Progenitor cell of endocrine pancreas (in vitro differentiated cells): ENCODE measurements at places on chromosomes 7 and 10.
A peak's percentile ranks its signal among the peaks of the same experiment; 100 is the strongest.

DNA sequence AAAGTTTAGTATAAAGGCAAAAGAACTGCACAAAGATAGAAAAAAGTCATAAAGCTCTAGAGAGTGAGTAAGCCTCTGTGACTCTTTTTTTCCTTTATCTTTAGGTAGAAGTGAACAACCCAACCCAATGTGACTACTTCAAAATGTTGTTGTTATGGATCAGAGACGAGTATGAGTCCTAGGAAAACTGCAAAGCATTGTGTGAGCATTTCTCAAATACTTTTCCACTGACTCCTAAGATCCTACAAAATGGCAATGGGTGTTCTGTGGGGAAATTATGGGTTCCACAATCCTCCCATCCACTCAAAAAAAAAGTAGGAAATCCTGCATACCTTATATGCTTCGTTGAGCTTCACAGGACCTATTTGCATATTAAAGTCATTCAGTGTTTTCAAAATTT, 177.1 kb downstream of the DGKI start:
- no peak overlapping the region for H3K27ac ChIP-seq
- DNase-seq: no peak
- no peaks in the 10 kb centered on the region for H3K4me1 ChIP-seq
- H3K27me3 ChIP-seq: peaks cover 53% of the 10 kb centered on the region

GRCh38 chr7:105017657-105018365, 3.8 kb downstream of the KMT2E start:
- no peak for DNase-seq
- H3K4me3 ChIP-seq: peak overlapping the region; percentile 100
- H3K4me1 ChIP-seq: peaks cover 29% of the 10 kb centered on the region
- peaks cover 2% of the 10 kb centered on the region for H3K36me3 ChIP-seq

- H3K4me3 ChIP-seq: no peak overlapping the region
- no peak for DNase-seq
- no peak overlapping the region for H3K27ac ChIP-seq
- H3K4me1 ChIP-seq: peaks cover 14% of the 10 kb centered on the region
- H3K36me3 ChIP-seq: peaks cover 5% of the 10 kb centered on the region
- peaks cover 2% of the 10 kb centered on the region for H3K27me3 ChIP-seq
Measured at GRCh38 chr10:132746801-132747625, 38.9 kb downstream of the NKX6-2 start.

- no peak for DNase-seq
- H3K4me1 ChIP-seq: peaks cover 6% of the 10 kb centered on the region
- no peak overlapping the region for H3K27ac ChIP-seq
- H3K27me3 ChIP-seq: peaks cover 9% of the 10 kb centered on the region
Measured at GRCh38 chr7:150788474-150789269, 11.5 kb downstream of the TMEM176B start.

- no peak overlapping the region for H3K27ac ChIP-seq
- H3K4me3 ChIP-seq: no peak overlapping the region
- H3K4me1 ChIP-seq: peaks cover 43% of the 10 kb centered on the region
- no peaks in the 10 kb centered on the region for H3K27me3 ChIP-seq
Measured at GRCh38 chr10:74932648-74933047, 106.2 kb downstream of the KAT6B start.

DNA sequence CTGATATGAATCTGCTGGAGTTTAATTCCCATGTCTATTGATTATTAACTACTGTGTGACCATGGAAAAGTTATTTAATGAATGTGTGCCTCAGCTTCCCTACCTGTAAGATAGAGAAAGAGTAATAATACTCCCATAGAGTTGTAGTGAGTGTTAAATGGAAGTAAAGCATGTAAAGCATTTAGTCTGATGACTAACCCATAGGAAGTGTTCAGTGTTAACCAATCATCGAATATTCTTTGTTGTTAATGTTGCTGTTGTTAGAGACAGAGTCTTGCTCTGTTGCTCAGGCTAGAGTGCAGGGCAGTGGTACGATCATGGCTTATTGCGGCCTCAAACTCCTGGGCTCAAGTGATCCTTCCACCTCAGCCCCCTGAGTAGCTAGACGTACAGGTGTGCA, 36.2 kb upstream of the CCDC6 start:
- H3K4me1 ChIP-seq: peaks cover 17% of the 10 kb centered on the region
- no peak overlapping the region for H3K4me3 ChIP-seq
- no peaks in the 10 kb centered on the region for H3K36me3 ChIP-seq
- no peak for DNase-seq

DNA sequence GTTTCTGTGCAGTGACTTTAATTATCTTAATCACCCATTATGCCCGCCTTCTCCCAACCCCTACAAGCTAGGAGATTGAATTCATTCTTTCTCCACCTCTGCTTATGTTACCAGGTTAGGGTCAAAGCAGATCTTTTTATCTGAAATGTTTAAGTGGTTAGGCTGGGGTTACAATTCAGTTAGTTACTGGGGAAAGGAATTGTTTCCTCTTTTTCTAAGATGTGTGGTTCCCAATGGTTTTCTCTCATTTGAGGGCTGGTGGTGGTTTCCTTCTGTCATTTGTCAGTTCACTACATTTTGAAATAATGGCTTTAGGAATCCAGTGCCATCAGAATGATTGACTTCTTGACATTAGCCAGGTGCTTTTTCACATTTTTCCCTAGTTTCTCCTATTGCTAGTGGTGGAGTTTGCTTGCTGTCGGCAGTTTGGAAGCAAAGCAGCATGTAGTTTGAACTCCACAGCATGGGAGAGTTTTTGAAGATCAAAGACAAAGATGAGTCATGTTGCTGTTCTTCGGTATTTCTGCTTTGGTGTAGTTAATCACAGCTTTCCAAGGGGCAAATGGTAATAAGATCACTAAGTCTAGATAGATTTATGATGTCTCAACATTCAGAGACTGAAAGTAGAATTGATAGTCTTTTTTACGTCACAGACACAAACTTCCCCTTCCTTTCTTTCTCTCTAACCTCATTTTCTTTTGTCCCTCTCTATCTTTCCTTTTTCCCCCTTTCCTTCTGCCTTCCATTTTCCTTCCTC, 168.2 kb downstream of the SND1 start:
- H3K36me3 ChIP-seq: no peaks in the 10 kb centered on the region
- no peak for DNase-seq
- H3K4me3 ChIP-seq: no peak overlapping the region
- H3K4me1 ChIP-seq: peaks cover 43% of the 10 kb centered on the region

GRCh38 chr10:4939224-4940072, 23.8 kb upstream of the AKR1C1 start:
- H3K4me1 ChIP-seq: peaks cover 20% of the 10 kb centered on the region
- peak overlapping the region; percentile 74 for H3K27ac ChIP-seq
- H3K4me3 ChIP-seq: no peak overlapping the region
- DNase-seq: no peak
- H3K27me3 ChIP-seq: no peaks in the 10 kb centered on the region

- no peaks in the 10 kb centered on the region for H3K36me3 ChIP-seq
- no peaks in the 10 kb centered on the region for H3K27me3 ChIP-seq
- H3K4me1 ChIP-seq: no peaks in the 10 kb centered on the region
- H3K27ac ChIP-seq: no peak overlapping the region
Measured at GRCh38 chr7:15219758-15220157, 317.2 kb upstream of the DGKB start.

GRCh38 chr7:102821994-102822747, 73.4 kb downstream of the FAM185A start:
- H3K27me3 ChIP-seq: no peaks in the 10 kb centered on the region
- peaks cover 10% of the 10 kb centered on the region for H3K4me1 ChIP-seq
- H3K36me3 ChIP-seq: peaks cover 13% of the 10 kb centered on the region
- H3K4me3 ChIP-seq: no peak overlapping the region

- H3K27me3 ChIP-seq: peaks cover 11% of the 10 kb centered on the region
- DNase-seq: no peak
- peaks cover 5% of the 10 kb centered on the region for H3K36me3 ChIP-seq
- no peak overlapping the region for H3K4me3 ChIP-seq
Measured at GRCh38 chr7:156475179-156475578, 165.4 kb upstream of the RNF32 start.

DNA sequence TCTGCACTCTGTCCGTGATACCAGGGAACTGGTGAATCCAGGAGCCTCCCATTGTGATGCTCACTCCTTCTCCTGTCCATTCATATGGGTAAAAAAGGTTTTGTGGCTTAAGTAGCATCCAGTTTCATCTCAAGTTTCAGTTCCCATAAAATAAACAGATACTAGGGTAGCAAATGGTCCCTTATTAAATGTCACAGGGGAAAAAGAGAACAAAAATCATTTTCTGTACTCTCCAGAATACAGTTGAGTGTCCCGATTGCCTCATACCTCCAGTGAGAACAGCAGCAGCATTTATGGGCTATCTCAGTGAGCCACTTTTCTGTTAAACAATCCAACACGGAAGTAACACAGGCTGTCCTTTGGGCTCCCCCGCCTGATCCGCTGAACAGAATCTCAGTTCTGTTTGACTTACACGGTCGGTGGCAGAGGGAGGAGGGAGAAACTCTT, 179.6 kb downstream of the CELF2 start:
- no peak overlapping the region for H3K27ac ChIP-seq
- H3K27me3 ChIP-seq: peaks cover 19% of the 10 kb centered on the region
- H3K36me3 ChIP-seq: no peaks in the 10 kb centered on the region
- no peak for DNase-seq
- no peak overlapping the region for H3K4me3 ChIP-seq
- peaks cover 6% of the 10 kb centered on the region for H3K4me1 ChIP-seq

- H3K27me3 ChIP-seq: peaks cover 22% of the 10 kb centered on the region
- H3K36me3 ChIP-seq: peaks cover 6% of the 10 kb centered on the region
- H3K4me1 ChIP-seq: peaks cover 22% of the 10 kb centered on the region
- DNase-seq: peak; percentile 45
Measured at GRCh38 chr10:13528875-13529713, at the start of gene BEND7. Gene BEND7 (minus strand): TSS chr10:13529014. CDS start chr10:13528533, 481 bp downstream.

GRCh38 chr10:86798611-86799010, 42.2 kb downstream of the BMPR1A start:
- peaks cover 17% of the 10 kb centered on the region for H3K4me1 ChIP-seq
- no peak for DNase-seq
- H3K36me3 ChIP-seq: peaks cover 3% of the 10 kb centered on the region
- H3K4me3 ChIP-seq: no peak overlapping the region
- H3K27ac ChIP-seq: peak overlapping the region; percentile 15

GRCh38 chr10:34815185-34816084, at the start of gene PARD3:
Gene PARD3 (minus strand): TSS chr10:34815296. CDS start chr10:34814995, 301 bp downstream.
- peak; percentile 59 for DNase-seq
- no peaks in the 10 kb centered on the region for H3K36me3 ChIP-seq
- peak within 1 kb of the TSS; percentile 97 for H3K27ac ChIP-seq
- peak within 1 kb of the TSS; percentile 87 for H3K4me3 ChIP-seq
- peaks cover 34% of the 10 kb centered on the region for H3K4me1 ChIP-seq

DNA sequence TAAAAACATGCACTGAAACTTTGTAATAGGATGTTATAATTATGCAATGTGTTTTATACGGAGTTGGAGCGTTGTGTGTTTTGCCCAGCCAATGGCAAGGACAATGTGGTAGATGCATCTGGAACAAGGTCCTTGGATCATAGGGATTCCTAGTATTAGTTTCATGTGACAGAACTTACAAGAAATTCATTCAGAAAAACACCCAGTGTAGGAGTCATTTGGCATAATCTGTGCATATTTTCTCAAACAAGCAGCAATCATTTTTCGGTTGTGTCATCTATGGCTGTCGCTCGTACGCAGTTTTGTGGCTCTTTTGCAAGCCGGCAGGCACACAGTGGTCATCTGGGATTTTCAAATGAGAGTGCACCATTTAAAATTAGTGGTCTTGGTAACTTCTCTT, 19.8 kb downstream of the CREB5 start:
- no peaks in the 10 kb centered on the region for H3K36me3 ChIP-seq
- H3K4me3 ChIP-seq: no peak overlapping the region
- no peak for DNase-seq
- H3K27ac ChIP-seq: no peak overlapping the region
- H3K27me3 ChIP-seq: peaks cover 14% of the 10 kb centered on the region

DNA sequence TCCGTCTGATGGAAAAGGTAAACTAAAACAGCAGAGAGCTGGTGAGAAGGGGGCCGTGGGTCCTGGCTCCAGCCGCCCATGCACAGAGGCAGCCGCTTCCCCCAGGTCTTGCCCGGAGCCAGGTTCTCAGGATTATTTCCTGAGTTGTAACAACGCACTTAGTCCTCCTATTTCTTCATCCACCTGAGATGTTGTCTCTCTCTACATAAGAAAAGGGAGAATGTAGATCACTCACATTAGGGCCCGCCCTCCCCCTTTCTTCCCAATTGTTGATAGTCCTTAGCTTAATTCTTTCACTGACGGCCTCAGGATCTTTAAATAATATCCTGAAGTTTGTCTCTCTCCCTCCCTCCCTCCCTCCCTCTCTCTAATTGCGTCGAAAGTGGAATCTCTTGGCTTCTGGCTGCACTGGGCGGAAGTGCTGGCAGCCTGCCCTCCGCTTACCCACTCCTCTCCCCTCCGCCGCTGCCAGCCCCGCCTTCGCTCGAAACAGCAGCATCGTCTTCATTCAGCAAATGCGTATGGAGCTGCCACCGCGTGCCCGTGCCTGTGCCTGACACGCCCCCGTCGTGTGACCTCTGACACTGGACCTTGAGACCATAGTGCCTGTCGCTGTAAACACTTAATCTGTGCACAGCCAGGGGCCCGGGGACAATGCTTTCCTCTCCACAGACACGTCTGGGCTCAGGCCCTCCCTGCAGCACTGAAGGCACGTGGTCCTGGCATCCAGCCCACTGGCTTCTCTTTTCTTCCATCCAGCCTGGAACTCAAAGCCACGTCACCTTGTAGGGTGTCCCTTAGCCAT, 174.5 kb upstream of the PPP2R2D start:
- no peak for DNase-seq
- no peak overlapping the region for H3K4me3 ChIP-seq
- peaks cover 24% of the 10 kb centered on the region for H3K27me3 ChIP-seq
- peaks cover 12% of the 10 kb centered on the region for H3K4me1 ChIP-seq
- H3K36me3 ChIP-seq: no peaks in the 10 kb centered on the region
- H3K27ac ChIP-seq: peak overlapping the region; percentile 21

DNA sequence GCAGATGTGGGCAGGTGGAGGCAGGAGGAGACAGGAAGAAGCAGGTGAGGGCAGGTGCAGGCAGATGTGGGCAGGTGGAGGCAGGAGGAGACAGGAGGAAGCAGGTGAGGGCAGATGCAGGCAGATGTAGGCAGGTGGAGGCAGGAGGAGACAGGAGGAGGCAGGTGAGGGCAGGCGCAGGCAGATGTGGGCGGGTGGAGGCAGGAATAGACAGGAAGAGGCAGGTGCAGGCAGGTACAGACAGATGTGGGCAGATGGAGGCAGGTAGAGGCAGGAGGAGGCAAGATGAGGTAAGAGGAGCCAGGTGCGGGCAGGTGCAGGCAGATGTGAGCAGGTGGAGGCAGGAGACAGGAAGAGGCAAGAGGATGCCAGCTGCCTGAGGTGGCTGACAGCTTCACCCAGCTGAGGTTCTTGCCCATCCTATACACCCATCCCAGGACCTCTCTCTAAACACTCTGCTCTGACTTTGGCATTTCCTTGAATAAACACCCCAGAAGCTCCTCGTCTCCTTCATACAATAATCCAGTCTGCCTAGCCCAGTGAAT, 33.0 kb downstream of the PTPRE start:
- H3K36me3 ChIP-seq: no peaks in the 10 kb centered on the region
- H3K4me1 ChIP-seq: peaks cover 6% of the 10 kb centered on the region
- H3K27me3 ChIP-seq: peaks cover 64% of the 10 kb centered on the region
- DNase-seq: no peak

DNA sequence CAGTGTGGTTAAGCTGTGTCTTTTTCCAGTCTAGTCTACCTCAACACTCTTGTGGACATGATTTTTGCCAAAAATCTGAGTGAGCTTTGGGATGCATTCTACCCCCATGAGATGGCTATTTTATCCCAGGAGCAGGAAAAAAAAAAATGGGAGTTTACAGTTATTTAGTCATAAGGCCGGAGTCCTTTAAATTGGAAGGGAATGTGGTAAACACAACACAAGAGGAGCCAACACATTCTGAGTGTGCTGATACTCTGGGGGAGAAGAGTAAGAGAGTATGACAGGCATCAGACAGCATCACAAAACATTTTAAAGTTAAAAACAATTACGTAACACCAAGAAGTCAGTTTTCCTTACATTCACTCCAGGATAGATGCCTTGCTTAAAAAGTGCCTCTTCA, 46.1 kb downstream of the C1GALT1 start:
- peaks cover 45% of the 10 kb centered on the region for H3K36me3 ChIP-seq
- DNase-seq: no peak
- H3K27me3 ChIP-seq: no peaks in the 10 kb centered on the region
- H3K4me3 ChIP-seq: no peak overlapping the region
